ENCODE measurements at places on chromosomes 7 and 10. TPM values are rescaled to one million over a fixed set of nuclear protein-coding genes. Genes with fewer than 3 reads are reported as not detected.
A peak's percentile ranks its signal among the peaks of the same experiment; 100 is the strongest.

DNA sequence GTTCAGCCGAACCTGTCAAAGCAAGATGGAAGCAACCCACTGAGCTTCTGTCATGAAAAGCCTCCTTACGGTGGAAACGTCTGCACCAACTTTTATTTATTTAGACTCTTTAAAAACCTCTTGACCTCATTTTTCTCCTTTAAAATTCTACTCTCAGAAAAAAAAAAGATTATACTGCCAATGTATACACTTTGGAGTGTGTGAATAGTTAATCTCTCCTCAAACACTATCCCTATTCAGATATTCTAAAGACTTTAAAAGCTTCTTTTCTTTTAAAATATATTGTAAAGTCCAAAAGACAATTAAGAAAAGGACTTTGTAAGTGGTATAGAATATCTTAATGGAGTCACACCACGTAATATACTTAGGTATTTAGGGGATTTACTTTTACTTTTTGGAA, 335.2 kb upstream of the SEMA3D start:
- DNase-seq: no peak

GRCh38 chr10:77926566-77927401, at the start of gene DLG5:
Gene DLG5 (minus strand): TSS chr10:77926755. CDS start chr10:77926520, 235 bp downstream.
- DNase-seq: peak; percentile 46

DNA sequence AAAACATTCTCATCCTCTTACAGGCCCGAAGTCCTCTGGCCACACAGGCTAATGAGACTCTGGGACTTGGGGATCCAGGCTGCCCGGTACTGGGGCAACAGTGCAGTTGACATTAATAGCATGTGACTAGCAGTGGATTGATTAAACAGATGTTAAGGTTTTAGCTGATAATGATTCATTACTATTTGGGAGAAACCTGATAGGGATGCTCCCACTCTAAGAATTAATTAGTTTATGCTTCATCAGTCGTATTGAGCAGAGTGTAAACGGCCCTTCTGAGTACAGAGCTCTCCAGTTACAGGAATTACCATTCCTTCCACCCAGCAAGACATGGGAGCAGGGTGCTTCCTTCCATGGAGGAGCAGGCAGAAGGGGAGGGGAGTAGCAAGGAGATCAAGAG, 82.7 kb downstream of the RPS24 start:
- DNase-seq: no peak

- DNase-seq: no peak
Measured at GRCh38 chr7:27106181-27106900, 3.9 kb upstream of the HOXA2 start.

DNA sequence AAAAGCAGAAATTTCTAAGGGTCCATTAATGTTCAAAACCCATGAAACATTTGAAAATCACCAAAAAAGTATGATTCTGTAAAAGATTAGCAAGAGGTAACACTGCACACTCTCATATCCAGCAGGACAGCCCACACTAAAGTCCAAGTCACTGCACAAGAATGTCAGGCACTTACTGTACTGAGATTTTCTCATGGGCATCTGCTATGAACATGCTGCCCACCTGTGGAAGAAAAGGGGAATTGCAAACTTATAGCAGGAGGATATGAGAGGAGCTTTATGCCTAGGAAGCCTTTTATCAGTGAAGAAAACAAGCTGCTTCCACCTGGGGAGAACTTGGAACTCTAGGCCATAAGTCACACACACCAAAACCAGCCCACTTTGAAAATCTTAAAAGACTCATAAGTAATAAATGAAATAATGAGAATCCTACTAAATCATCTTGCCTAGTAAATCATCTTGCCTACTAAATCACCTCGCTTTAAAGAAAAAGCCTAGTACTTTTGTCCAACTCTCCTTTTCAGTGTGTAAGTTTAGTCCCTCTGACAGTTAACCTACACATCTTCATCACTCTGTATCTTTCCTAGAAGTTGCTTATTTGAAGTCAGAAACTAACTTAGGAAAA, 46.1 kb downstream of the ARMH3 start:
- peak; percentile 89 for DNase-seq

DNA sequence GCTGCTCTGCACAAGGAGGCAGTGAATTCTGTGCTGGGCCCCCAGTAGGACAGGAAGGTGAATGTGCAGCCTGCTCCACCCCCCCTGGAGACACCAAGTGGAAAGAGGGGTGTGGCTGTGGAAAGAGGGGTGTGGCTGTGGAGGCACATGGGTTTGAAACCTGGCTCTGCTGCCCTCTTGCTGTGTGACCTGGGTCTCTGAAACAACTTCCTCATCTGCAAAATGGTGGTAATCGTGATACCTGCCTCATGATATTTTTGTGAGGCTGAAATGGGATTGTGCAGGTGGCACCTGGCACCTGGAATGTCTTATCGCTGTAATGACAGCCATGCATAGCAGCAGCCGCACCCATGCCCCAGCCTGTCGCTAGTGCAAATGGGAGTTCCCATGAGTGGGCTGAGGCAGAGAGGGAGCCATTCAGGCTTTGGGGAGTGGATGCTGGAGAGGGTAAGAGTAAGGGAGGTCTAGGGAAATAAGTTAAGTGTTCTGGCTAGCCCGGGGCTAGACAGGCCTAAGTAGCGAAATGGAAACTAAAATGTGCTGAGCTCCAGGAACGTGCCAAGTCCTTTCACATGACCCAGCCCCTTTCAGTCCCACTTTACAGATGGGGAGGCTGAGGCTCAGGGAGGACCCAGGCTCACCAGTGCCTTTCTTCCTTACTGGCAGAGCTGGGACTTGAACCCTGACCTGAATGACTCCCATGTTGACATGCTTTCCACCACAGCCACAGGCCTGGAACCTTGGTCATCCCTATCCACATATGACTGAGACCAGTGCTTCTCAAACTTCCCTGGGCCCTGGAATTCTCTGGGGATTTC, 35.0 kb downstream of the C10orf105 start:
- no peak for DNase-seq

The GPC2 gene
- total RNA-seq: 1.0 TPM

The AGBL3 gene
- 1.2 TPM for total RNA-seq

The SPDYE9 gene
- not detected for total RNA-seq

The SAMD9L gene
- total RNA-seq: 5.0 TPM
